MV-4-11 (cell line): ENCODE measurements at places on chromosomes 2 and 18.

- peak; percentile 63 for DNase-seq
These were observed 39.8 kb downstream of the WDR33 start for GRCh38 chr2:127770973-127771735.

DNA sequence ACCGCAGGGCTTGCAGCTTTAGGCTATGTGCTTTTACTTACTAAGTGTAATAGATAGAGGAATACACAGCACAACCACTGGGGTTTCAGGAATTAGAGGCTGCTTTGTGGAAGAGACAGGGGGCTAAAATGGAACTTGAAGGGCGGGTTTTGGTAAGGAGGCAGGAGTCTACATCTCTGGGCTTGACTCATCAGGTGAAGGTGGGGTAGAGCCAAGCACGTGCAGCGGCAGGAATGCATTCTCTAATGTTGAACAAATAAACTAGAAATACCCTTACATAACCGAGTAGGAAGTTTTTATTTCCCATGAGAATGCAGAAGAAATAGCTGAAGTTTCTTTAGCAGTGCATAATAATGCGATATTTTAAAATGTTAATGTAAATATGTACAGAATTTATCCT lies 673.8 kb upstream of the SALL3 start:
- DNase-seq: no peak

GRCh38 chr18:41378598-41378997 lies 576.4 kb upstream of the PIK3C3 start:
- no peak for DNase-seq

DNA sequence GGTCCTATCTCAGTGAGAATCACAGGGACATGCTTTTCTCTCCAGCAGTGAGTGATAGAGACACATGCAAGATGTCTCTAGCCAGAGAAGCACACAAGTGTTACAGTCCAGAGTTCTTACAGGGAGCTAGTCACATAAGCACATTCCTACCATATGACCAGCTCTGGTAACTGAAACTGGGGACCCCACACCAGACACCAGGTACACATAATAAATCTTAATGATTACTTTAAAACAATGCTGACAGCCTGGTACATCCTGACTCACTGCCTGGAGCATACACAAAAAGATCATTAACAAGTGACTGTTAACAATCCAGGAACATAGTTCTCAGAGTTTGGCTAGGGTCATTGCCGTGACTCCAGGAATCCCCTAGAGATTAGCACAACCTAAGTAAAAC lies 53.6 kb downstream of the GALNT1 start:
- no peak for DNase-seq

DNA sequence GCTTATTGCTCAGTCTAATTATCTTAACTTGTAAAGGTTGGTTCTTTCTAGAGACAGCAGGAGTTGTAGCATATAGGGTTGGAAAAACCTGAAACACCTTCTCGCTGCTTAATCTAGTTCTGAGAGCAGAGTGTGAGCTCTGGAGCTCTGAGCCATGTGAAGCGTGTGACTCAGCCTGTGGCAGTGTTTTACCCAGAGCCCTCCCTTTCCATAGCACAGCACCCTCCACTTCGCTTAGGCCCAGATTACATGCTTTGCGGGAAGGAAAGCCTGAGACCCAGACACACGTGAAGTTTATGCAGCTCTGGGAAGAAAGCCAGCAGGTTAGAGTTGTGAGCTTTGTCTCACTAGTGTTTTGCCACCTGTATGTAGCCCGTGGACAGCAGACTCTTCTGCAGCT lies 74.5 kb downstream of the INPP4A start:
- DNase-seq: no peak
